ENCODE measurements at places on chromosomes 3 and 15.

GRCh38 chr3:16352428-16352827 is 87.4 kb downstream of the OXNAD1 start:
- DNase-seq = no peak

DNA sequence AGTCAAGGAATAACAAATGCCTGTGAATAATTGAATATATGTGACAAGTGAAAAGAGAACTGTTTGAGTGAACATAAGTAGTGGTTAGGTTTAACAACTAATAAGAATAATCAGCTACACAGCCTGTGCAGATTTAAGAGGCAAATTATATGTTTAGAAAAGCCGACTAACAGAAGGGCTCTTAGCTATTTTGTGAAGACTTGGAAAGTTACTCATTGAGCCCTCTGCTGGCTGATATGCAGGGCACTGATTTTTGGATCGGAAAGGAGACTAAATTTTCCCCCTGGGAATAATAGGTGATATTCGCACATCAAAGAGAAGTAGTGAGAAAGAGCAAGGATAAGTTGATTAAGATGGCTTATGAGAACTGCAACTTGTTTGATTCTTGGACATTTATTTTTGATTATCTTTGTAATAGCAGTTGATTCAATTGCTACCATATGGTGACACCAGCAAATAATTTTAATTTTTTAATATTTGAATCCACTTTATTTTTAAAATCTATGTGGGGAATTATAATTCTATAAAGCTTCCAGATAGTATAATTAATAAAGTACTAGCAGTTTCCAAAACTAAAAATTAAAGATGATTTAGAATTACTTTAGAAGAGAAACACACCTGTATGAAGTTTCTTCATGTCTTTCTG is 156.2 kb downstream of the NLGN1 start:
- no peak for DNase-seq

DNA sequence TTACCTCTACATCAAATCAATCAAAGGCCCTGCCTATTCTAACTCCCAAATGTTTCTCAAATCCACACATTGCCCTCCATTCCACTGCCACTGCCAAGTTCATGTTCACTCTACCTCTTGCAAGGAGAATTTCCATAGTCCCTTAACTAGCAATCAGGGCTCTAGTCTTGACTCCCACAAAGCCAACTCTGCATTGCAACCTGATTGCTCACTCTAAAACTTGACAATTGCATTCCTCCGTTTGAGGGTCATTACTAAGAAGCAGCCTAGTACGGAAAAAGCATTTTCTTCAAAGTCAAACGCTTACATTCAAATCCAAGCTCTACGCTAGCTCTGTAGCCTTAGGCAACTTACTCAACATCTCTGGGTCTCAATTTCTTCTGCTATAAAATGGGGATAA is 1.2 kb downstream of the CPA3 start:
- DNase-seq = no peak

DNA sequence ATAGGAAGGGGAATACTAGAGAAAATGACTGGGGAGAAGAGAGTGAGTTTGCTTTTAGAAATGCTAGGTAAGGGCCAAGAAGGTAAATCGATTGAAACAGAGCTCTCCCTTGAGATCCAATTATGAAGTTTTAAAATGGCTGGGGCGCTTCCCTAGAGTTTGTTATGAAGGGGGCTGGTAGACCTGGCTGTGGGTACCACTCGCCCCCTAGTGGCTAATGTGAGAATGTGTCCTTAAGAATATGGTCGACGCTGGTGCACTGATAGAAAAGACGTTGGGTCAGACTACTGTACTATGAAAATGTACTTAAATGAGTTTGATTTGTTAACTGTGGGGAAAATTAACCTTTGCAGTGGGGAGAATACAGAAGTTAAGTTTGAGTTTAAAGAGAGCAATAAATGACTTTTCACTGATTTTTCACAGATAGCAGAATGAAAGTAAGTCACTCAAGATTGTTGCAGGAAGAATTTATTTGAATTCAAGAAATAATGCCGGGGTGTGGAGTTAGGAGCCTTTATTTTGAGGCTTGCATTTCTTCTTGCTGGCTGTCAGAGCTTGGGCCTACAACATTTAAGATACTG is 9.2 kb downstream of the TMPRSS7 start:
- peak; percentile 1 for DNase-seq

GRCh38 chr3:33665294-33665693 is 52.8 kb downstream of the CLASP2 start:
- no peak for DNase-seq

DNA sequence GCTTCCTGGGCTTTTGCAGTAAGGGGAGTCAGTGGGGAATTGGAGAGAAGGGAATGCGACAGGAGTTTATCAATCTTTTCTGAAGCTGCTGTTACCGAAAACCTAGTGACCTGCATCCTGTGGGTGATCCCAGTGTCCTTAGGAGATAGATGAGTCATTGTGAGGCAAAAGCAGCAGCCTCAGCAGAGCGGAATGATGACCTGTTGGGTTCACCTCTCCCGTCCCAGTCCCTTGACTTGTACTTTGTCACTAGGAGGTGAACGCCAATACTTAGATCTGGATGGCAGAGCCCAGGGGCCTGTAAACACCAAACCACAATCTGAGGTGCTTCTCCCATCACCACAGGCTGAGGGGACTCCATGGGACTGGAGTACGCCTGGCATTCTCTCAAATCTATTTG is 17.9 kb downstream of the CDAN1 start:
- no peak for DNase-seq
